ENCODE measurements at places on chromosomes 3 and 15. TPM values are rescaled to one million over a fixed set of nuclear protein-coding genes. Genes with fewer than 3 reads are reported as not detected.

DNA sequence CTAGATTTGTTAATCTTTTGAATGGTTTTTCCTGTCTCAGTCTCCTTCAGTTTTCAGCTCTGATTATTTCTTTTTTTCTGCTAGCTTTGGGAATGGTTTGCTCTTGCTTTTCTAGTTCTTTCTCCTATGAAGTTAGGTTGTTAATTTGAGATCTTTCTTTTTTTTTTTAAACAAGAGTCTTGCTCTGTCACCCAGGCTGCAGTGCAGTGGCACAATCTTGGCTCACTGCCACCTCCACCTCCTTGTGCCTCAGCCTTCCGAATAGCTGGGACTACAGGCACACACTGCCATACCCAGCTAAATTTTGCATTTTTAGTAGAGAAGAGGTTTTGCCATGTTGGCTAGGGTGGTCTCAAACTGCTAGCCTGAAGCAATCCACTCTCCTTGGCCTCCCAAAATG is 56.7 kb downstream of the UQCC5 start:
- no peak for DNase-seq

GRCh38 chr3:37320276-37320675 is 145.9 kb upstream of the LRRFIP2 start:
- DNase-seq: no peak

IL17RB gene
- 8.9 TPM for total RNA-seq

GRCh38 chr3:100006570-100007271 is 107.6 kb downstream of the FILIP1L start:
- no peak for DNase-seq

GRCh38 chr3:4588466-4588865 is 95.3 kb downstream of the ITPR1 start:
- no peak for DNase-seq

DNA sequence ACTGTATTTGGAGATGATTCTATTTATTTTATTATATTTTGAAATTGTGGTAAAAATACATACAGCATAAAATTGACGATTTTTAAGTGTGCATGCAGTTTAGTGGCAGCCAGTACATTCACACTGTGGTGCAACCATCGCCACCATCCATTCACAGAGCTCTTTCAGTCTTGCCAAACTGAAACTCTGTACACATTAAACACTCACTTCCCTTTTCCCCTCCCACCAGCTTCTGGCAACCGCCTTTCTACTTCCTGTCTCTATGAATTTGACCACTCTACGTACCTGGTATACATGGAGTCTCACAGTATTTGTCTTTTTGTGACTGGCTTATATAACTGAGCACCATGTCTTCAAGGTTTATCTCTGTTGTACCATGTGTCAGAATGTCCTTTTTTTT is 303.3 kb upstream of the ATP10A start:
- DNase-seq: no peak

IQCF2 gene
- not detected for total RNA-seq

DNA sequence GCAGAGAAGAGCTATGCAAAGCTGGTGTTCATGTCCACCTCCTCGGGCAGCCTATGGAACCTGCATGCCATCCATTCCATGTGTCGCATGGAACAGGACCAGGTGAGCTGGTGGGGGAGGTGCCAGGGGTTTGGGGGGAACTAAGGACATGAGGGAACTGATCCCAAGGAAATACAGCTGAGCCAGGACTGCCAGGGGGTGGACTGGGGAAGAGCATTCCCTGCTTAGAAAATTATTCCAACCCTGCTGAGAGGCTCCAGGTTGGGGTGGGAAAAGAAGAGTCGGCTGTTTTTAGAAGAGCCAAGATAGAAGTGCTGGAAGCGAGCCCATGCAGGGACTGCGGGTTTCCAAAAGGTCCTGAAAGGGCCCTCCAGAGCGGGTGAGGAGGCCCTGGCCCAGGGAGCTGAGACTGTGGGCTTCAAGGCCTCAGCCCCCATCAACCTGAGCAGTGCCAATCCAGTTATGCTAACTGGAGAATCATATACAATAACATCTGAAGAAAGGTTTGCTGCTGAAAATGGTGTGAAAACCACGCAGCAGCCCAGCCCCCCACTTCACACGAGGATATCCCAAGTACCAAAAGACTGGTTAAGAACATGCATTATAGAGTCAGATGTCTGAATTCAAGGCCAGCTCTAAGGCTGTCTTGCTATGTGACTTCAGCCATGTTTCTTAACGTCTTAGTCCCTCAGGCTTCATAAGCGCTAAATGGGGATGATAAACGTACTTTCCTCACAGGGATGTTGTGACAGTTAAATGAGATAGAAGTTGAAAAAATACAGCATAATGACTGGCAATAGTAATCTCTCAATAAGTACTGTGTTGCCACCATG is 7.8 kb downstream of the DISP2 start:
- DNase-seq: no peak

PARP9 gene
- total RNA-seq: 1.1 TPM

- no peak for DNase-seq
Measured at GRCh38 chr3:152296971-152297370, 28.2 kb downstream of the MBNL1 start.

- no peak for DNase-seq
Measured at GRCh38 chr15:98914626-98915025, 93.0 kb downstream of the PGPEP1L start.

GRCh38 chr3:159771865-159772611 is 216.6 kb upstream of the IL12A start:
- no peak for DNase-seq

DNA sequence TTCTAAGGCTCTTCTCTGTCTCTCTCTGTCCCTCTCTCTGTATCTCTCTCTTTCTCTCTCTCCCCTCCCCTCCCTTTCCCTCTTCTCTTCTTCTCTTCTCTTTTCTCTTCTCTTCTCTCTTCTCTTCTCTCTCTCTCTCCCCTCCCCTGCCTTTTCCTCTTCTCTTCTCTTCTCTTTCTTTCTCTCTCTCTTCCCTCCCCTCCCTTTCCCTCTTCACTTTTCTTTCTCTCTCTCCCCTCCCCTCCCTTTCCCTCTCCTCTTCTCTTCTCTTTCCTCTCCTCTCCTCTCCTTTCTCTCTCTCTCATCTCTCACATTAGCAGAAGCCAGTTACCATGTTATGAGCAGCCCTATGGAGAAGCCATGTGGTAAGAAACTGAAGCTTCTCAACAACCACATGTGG is 25.0 kb upstream of the SLC25A36 start:
- DNase-seq: no peak

IGF2BP2 gene
- 122 TPM for total RNA-seq

SPESP1 gene
- total RNA-seq: 0.48 TPM

DNA sequence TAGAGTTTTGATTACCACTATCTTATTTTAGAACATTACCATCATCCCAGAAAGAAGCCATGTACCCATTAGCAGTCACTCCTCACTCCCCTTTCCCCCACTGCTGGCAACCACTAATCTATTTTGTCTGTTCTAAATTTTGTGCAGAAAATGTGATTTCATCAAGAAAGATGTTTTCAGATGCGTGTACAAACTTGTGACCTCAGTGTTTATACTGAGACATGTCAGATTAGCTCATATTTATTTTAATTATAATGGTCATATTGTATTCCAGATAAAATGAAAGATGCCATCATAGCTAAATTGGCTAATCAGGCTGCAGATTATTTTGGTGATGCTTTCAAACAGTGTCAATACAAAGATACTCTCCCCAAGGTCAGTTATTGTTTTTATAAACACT is 27.8 kb downstream of the PDCD6IP start:
- DNase-seq: no peak

- DNase-seq: no peak
Measured at GRCh38 chr3:66748175-66748876, 247.5 kb upstream of the LRIG1 start.

CCDC12 gene
- 40.0 TPM for total RNA-seq

TMEM108 gene
- 3.5 TPM for total RNA-seq

DNA sequence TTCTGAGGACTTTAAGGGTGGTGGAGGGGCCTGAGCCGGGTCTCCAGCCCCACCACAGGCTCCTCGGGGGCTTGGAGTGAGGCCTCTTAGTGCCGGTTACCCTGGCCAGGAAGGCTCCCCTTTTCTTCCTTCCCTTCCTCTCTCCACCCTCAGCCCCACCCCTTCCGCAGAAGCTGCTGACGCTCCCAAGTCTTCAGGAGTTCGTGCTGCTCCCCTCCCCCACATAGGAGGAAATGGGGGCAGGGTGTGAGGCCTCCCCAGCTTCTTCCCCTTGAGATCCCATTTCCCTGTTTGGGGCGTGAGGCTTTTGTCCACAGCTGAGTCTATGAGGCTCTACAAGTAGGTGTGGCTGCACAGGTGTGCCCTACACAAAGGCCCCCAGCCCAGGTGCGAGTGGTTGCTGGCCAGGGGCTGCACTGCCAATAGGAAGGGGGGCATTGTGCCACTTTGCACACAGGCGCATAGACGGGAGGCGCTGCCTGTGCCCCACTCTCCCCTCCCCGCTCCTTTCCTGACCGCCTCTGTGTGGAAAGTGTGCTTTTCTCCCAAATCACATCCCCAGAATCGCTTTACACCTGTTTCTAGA is 915 bp upstream of the CALML4 start:
- peak; percentile 87 for DNase-seq

DNA sequence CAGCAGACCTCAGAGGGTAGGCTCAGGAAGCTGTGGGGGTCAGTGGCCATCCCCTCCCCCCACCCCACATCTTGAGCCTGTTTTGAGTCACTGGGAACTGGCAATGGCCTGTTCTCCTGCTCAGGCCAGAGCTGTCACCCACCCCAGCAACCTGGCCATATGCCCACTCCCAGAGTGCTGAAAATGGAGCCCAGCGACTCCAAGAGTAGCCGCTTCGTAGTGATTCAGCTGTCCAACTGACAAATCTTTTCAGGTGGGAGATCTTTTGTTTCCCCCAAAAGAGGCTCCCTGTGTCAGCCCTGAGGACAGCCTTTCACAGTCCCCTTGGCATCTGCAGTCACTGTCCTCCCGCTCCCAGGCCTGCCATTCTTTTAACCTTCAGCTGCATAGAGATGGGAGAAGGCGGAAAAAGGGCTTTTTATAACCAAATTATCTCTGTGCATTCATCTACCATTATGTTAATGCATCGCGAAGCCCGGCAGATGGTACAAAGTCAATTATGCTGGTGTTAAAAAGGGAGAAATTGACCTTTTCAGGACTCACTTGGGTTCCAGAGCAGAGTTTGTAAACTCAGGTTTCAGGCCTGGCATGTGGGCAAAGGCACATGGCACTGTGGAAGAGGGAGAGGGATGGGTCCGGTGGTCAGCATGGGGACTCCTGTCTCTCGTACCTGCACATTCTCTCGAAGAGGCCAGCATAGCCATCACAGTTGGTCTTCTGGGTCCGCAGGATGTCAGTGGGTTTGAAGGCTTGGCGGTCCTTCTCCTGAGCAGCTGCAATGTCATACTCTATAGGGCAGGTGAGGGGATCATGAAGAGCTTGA is 32.1 kb downstream of the KY start:
- no peak for DNase-seq

- no peak for DNase-seq
Measured at GRCh38 chr3:169227911-169228310, 435.6 kb downstream of the MECOM start.

DNA sequence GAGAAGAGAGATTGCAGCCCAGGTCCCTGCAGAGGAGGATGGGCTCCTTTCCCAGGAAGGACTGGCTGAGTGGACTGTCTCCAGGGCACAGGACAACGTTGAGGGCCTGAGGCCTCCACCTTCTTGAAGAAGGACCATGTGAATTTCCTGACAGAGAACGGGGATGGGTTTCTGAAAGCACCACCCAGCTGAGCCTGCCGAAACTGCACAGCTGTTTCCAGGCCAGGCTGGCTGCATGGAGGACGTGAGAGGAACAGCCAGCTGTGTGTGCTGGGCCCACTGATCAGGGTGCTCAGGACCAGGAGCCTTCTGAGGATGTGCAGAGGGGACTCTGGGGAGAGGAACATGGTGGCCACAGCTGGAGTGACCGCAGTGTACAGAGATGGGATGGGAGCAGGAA is 39.2 kb downstream of the HMCES start:
- peak; percentile 30 for DNase-seq

DNA sequence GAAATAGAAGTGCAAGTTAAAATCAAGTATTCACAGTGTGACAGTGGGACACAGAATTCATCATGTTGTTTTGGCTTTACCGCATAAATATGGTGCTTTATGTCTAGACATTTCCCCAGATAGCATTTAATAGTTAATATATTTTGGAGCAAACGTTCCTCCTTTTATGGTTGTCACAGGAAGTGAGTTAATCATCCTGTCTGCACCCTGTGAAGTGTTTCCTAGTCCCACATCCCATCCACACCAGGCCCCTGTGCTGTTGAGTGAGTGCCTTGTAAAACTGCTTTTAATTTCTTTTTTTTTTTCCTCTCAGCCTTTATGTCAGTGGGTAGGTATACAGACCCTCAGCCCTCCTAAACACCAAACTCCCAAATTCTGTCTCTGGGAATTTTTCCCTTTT is 393.7 kb downstream of the FEZF2 start:
- DNase-seq: no peak

EBLN2 gene
- 4.3 TPM for total RNA-seq

DNA sequence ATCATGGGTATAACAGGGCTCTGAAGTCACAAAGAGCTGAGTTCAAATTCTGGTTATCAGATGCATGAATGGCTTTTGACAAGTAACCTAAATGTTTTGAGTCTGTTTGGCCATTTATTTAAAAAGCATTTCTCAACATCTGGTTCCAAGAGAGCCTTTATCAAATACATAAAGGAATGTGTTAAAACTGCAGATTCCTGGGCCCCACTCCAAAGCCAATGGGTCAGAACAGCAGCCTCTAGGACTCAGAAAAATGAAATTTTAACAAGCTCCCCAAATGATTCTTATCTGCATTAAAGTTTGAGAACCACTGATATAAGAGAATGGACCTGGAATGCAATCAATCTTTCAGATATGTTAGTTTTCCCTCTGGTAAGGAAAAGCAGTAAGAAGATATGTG is 3.4 kb downstream of the B4GALT4 start:
- DNase-seq: no peak

- DNase-seq: no peak
Measured at GRCh38 chr3:61774279-61774890, 213.0 kb downstream of the PTPRG start.

GRCh38 chr3:99856437-99857220 is 39.0 kb downstream of the CMSS1 start:
- DNase-seq: no peak

PLOD2 gene
- total RNA-seq: 30.2 TPM

- DNase-seq: no peak
Measured at GRCh38 chr3:16595778-16596177, 9.4 kb downstream of the DAZL start.

DNA sequence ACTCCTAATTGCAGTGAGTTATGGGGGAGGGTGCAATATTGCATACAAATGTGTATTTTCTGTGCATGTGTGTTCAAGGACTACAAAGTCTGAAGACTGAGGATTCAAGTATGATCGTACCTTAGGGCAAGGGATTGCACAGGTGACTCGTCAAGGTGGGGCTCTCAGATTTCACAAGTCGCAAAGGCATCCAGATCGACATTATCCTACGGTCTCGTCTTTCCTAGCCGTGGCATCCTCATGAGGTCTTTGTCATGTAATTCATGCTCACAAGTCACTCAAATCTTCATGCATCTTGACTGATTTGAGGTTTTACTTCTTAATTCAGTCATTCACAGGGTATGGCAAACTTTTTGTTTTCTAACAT is 191.4 kb upstream of the HES1 start:
- peak; percentile 47 for DNase-seq

DNA sequence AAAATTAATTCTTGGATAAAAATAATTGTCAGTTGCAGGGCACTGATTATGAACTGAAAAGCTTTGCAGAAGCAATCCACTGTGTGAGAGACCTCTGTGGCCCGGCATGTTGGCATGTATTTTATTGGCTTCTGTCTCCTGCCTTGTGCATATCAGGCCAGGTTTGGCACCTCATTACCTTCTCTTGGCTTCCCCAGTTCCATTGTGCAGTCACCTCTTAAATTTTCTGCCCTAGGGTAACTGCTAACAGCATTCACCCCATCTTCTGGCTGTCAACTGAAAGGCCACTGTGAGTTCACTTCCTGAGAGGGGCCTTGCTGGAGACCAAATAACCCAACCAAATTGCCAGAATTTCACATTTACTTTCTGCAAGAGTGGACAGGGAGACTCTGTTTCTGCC is 92.7 kb upstream of the RARB start:
- DNase-seq: no peak

Data from H7 (cell line).